NCI-H1417 (cell line): ENCODE measurements at places on chromosomes 6 and 20.
A peak's percentile ranks its signal among the peaks of the same experiment; 100 is the strongest.

DNA sequence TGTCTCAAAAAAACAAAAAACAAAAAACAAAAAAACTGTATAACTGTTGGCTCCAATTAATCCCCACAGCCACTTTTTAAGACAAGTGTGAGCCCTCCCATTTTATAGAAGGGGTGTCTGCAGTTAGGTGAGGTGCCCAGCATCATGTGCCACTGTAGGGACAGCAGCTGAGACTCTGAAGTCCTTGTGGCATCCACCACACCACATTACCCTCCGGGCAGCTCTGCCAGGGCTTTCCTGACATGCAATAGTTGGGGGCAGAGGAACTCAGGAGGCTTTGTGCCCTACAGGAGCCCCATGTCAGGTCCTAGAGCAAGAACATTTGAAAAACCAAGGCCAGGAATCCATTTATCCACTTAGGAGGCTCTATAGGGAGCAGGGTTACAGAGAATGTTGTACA, 17.3 kb downstream of the PKIG start:
- DNase-seq = no peak

GRCh38 chr20:38725931-38726803, 1.9 kb downstream of the SLC32A1 start:
- peak; percentile 38 for DNase-seq

DNA sequence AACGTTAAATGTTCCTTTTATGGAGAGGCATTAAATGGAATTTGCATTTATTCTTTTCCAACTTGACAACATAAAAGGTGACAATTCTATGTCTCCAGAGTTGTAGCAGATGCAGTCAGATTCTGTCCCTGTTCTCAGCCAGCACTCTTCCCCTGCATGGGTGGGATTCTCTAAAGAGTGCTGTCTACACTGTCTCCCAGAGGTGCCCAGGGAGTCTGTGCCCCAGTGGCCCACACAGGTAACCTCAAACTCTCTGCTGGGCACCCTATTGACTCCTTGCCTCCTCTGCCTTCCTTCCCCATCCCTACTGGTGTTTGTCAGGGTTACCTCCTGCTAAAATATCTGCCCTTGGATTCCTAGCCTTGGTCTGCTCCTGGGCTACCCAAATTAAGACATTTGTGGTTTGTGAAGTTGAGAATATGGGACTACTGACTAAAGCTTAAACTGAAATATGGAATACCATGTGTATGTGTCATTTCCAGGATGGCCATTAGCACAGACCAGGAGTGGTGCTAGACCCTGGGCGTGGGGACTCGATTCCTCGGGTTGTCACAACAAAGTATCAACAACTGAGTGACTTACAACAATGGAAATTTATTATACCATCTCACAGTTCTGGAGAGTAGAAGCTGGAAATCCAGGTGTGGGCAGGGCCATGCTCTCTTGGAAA, 284.7 kb downstream of the CDH26 start:
- DNase-seq = no peak

DNA sequence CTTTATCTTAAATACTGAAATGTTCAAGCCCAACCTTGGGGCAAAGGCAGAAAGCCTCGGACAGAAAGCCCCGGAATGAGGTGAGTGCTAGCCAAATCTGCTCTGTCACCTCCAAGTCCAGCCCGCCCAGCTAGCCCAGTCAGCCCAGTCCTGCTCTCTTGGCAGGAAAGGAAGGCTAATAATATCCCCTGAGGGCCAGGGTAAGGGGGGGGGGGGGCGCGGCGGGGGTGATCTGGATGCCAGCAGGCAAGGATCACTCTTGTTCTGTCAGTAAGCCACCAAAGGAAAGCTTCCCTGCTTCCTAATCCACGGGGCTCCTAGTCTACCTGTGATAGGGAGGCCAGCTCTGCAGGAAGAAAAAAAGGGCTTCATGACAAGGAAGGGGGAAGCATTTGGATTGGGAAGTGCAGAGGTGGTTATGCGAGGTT, 1.1 kb downstream of the NDRG3 start:
- peak; percentile 60 for DNase-seq

GRCh38 chr6:113512576-113512975, 344.6 kb upstream of the MARCKS start:
- no peak for DNase-seq

- DNase-seq = no peak
Observed at GRCh38 chr6:108732091-108732870, 115.9 kb upstream of the ARMC2 start.

DNA sequence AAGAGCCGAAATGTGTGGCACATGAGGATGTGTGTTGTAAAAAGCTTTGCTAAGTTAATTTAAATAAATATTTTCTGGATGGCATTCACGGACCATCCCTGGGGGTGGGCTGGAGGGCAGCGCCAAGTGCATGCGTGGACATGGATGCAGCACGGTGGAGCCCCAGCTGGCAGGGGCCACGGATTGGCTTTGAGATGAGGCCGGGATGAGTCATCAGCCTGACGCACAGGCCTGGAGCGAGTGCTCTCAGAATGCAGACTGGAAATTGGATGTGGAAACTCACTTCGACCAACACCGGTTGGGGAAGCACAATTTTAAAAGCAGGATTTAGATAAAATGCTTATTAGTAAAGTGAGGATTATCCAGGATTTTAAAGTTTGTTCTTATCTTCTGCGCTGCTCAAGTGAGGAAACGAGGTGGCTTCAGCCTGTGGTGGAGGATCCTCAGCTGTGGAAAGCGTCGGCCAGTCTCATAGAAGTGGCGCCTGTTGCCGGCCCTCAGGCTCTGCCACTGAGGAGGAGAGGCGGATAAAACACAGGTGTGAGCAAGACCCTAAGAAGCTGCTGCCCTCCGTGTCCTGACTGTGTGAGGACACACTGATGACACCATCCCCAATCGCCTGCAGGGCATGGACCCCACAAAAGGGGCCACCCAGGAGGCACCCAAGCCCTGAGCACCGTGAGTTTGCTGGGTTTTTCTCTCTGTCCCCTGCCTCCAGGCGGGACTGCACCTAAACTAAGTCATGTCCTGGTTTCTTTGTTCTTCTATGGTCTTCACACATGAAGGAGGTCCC, 279.7 kb downstream of the CDH4 start:
- DNase-seq = no peak

- no peak for DNase-seq
Observed at GRCh38 chr6:71056656-71057055, 99.8 kb upstream of the B3GAT2 start.

DNA sequence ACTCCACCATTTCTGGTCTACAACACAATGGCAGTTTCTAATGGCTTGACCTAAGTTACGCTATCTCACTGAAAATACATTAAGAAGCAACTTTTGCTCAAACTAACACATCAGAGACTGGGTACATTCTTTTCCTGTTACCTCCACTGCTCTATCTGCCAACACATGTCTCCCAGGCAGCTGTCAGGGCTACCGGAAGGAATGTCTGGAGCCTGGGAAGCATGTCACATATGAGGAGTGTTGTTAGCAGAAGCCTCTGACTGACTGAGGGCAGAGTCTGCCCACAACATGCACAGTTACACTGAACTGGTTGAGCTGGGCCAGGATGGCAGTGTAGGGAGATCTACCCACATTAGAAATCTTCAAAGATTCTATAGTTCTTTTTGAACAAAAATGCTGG, 264.5 kb downstream of the KIF16B start:
- DNase-seq = no peak

DNA sequence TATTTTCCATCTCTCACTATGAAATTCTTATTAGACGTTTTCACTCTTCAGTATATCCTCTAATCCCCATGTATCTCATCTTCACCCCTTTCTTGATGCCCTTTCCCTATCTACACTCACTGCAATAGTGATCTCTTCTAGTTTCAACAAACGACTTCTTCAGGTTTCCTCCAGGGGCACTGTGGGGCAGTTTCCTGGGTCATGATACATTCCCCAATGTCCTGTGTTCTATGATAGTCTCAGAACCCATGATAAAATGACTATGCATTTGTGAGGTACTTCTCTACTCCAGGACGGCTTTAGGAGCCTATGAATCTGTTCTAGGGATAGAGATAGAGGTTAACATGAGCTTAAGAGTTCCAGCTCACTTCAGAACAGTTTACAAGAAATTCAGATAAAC, 183.3 kb downstream of the FOXC1 start:
- no peak for DNase-seq

- no peak for DNase-seq
Observed at GRCh38 chr6:33490198-33490597, 35.8 kb downstream of the ZBTB9 start.

DNA sequence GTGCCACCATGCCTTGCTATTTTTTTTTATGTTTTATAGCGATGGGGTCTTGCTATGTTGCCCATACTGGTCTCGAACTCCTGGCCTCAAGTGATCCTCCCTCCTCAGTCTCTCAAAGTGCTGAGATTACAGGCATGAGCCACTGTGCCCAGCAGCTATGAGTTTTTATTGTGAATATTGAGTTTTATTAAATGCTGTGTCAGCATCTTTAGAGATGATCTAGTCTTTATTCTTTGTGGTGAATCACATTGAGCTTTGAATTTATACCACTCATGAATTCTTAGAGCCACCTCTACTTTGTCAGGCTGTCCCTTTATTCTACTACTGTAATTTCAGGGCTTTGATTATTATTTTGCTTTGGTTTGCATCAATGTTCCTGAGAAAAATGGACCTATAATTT, 428.3 kb downstream of the BTBD3 start:
- DNase-seq = no peak

- DNase-seq = no peak
Observed at GRCh38 chr20:24102290-24102689, 113.7 kb upstream of the GGTLC1 start.

DNA sequence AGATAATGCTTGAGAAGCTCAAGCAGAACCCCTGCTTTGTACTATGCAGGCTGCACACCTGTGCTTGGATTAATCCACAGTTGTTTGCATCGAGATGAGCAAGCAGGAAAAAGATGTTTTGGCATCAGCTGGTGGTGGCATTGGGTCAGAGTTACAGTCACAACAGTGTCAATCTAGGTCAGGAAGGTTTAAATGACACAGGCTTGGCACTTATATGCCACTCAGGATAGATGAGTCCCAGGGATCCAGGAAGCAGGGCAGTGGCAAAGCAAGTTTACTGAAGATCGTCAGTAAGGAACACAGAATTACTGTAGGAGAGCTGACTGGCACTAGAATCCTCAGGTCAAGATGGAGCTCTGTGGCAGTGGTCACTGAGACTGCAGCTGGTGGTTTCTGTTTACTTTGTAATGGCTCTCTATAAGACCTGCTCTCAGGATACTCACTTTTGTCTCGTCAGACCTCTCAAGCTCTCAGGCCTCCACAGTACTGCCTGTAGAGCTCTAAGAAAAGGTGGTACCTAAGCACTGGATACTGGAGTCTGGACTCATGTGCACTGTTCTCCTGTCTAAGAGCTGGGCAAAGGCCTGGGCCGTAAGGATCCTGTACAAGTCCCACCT, 110.1 kb upstream of the HS3ST5 start:
- DNase-seq = peak; percentile 28

GRCh38 chr20:61044499-61044898, 207.6 kb upstream of the CDH4 start:
- no peak for DNase-seq

DNA sequence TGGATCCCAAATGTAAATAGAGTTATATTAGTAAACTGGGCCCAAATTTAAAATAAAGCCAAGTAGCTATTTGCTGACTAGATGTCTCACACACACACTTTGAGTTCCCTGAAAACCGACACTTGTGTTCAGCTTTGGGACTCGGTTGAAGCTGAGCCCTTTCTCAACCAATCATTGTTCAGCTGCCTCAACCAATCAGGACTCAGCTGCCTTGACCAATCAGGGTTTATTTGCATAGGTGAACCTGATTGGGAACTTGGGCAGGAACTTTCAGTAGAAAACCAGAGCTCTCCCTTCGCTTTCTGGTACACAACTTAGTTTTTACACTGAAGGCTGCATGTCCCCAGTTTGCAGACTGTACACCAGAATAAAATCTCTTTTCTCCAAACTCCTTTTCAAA, 301.7 kb downstream of the FOXA2 start:
- DNase-seq = no peak

GRCh38 chr6:46789434-46790354, 3.5 kb upstream of the MEP1A start:
- DNase-seq = no peak

DNA sequence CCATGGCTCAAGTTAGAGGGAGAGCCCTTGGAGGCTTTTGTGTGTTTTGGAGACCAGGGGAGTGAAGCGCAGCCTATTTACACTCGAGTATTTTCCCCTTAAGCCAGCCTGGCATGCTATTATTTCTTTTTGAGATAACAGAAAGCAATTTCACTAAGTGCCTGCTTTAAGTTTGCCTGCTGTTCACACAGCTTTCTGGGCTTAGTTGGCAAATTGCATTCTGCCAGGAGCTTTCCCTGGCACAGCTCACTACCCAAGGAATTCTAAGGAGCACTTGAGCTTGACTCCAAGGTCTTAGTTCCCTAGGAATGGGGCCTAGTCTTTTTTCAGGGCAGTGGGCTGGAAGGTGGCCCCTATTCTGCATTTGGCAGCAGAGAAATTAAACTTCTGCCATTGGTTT, 19.0 kb upstream of the ASXL1 start:
- DNase-seq = no peak

DNA sequence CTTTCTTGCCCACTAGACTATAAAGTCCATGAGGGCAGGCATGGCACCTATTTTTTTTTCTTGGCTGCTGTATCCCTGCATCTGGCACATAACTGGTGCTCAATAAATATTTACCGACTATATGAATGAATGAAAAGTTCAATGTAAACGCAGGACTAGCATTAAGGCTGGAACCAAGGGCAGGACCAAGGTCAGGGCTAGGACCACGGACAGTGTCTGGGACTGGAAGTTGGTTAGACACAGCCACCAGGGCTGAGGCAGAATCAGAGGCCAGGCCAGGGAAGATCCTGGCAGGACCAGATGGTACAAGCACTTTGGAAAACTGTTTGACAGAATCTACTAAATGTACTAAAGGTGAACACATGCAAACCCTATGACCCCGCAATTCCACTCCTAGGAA, 3.7 kb downstream of the TNXB start:
- no peak for DNase-seq

DNA sequence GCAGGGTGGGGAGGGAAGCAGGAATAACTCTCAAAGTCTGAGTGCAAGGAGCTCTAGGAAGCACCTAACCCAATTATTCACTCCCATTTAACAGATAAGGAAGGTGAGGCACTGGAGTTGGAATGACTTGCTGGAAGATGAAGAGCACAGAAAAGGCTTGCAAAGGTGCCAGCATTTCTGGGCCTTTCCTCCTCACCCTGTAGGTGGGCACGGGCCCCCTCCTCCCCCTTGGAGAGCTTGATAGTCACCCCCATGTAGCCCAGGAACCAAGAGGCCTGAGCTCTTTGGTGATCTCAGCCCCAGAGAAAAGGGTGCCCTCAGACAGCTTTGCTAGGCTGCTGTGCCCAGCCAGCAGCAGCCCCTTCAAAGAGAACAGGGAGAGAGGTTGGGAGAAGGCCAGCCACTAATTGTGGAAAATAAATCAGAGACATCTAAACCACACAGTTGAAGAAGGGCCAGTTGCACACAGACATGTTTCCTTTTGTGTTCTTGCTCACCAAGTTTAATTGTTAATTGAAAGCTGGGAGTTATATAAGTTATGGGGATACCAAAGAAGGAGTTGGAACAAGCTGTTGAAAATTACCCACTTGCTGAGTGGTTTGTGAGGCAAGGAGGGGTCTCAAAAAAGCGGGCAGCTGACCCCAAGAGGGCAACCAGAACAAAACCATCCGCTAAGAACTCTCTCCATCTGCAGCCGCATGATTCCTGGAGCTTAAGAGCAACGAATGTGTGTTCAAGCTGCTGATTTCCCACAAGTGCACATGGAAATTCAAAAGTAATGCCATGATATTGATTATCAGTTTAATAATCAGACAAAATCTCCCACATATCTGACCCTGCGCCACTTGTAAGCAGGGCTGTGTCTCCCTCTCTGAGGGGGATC, 77.0 kb downstream of the MRPL14 start:
- no peak for DNase-seq

GRCh38 chr20:57476084-57476526, 48.8 kb downstream of the CTCFL start:
- DNase-seq = no peak
